Smooth muscle cell of the coronary artery (primary cell): ENCODE measurements at places on chromosomes 1 and 21. TPM values are rescaled to one million over a fixed set of nuclear protein-coding genes. Genes with fewer than 3 reads are reported as not detected.

Gene GJB3
- 0.75 TPM in 1 of 2 replicates, not detected in the other for total RNA-seq

Gene MASP2
- not detected in 2 replicates for total RNA-seq

Gene FRRS1
- 21.0 and 52.8 TPM in 2 replicates for total RNA-seq

Gene FAM167B
- 1.6 and 2.7 TPM in 2 replicates for total RNA-seq

Gene A3GALT2
- not detected in 2 replicates for total RNA-seq

Gene SLC9C2
- under 0.01 TPM in 1 of 2 replicates, not detected in the other for total RNA-seq

Gene KPRP
- not detected in 2 replicates for total RNA-seq

Gene LCK
- not detected in 2 replicates for total RNA-seq

Gene DEPDC1
- 0.23 and 5.0 TPM in 2 replicates for total RNA-seq

Gene PEAR1
- total RNA-seq: 1.8 and 6.8 TPM in 2 replicates

Gene CLEC20A
- total RNA-seq: 0.08 TPM in 1 of 2 replicates, not detected in the other
